ENCODE measurements at places on chromosomes 3 and 15. TPM values are rescaled to one million over a fixed set of nuclear protein-coding genes. Genes with fewer than 3 reads are reported as not detected.

The PIERCE2 gene
- 2.3 TPM for total RNA-seq

The PLD1 gene
- total RNA-seq, result 25.4 TPM

The CASR gene
- total RNA-seq, result 0.20 TPM

The FOXB1 gene
- not detected for total RNA-seq

DNA sequence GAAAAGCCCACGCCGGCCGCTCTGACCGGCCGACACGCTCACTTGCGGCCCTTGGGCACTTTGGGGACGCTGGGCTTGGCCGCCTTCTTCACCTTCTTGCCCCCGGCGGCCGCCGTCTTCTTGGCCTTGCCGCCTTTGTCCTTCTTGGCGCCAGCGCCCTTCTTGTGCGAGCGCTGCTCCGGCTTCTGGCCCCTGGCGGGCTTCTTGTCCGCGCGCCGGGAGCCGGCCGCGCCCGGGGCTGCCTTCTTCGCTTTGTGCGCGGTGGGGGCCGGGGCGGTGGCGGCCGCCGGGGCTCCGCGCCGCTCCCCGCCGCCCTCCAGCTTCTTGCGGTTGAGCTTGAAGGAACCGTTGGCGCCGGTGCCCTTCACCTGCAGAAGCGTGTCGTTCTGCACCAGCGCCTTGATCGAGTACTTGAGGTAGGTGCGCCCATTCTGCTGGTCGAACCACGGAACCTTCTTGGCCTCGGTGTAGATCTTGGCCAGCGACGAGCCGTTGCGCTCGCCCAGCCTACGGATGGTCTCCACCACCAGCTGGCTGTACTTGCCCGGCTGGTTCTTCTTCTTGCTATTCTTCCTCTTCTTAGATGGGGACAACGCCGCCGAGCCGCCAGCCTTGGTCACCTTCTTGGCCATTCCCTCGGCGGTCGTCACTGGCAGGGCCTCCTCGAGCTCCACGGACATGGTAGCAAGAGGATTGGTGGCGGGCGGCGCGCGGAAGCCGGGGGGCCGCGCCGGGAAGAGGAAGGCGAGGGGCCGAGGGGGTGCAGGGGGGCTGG, 36.7 kb downstream of the HMCES start:
- no peaks in the 10 kb centered on the region for H3K27me3 ChIP-seq
- DNase-seq, result peak; percentile 82
- H3K36me3 ChIP-seq, result no peaks in the 10 kb centered on the region
- H3K4me3 ChIP-seq, result peak overlapping the region; percentile 92

- DNase-seq, result no peak
- H3K4me1 ChIP-seq, result peaks cover 21% of the 10 kb centered on the region
- H3K27ac ChIP-seq, result peak overlapping the region; percentile 34
- no peak overlapping the region for H3K4me3 ChIP-seq
These were observed 12.1 kb downstream of the SEMA4B start for GRCh38 chr15:90213122-90213817.

GRCh38 chr3:23830869-23831484, 25.2 kb downstream of the UBE2E1 start:
- no peaks in the 10 kb centered on the region for H3K36me3 ChIP-seq
- H3K4me3 ChIP-seq, result no peak overlapping the region
- no peak for DNase-seq

DNA sequence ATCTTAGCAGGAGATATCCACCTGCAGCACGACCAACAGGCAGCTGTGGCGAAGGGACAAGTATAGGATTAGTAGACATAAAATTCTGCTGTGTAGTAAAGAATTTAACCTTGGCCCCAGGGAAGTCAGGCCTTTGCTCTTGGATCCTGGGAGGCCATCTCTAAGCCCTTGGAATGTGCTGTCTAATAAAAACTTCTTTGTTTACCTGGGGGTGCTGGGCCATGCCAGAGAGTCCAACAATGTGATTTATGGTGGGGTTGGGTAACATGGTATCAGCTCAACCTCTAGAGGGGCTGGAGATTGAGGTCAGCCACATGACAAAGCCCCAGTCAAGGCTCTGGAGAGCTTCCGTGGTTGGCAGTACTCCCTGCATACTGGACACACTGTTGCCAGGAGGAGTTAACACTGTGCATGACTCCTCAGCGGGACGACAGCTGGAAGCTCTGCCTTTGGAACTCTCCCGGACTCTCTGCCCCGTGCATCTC, 52.4 kb downstream of the HEG1 start:
- H3K4me3 ChIP-seq, result no peak overlapping the region
- H3K36me3 ChIP-seq, result peaks cover 85% of the 10 kb centered on the region
- H3K4me1 ChIP-seq, result peaks cover 19% of the 10 kb centered on the region
- no peak for DNase-seq
- peak overlapping the region; percentile 39 for H3K27ac ChIP-seq

- no peaks in the 10 kb centered on the region for H3K36me3 ChIP-seq
- no peak for DNase-seq
- no peaks in the 10 kb centered on the region for H3K4me1 ChIP-seq
- H3K4me3 ChIP-seq, result no peak overlapping the region
- no peaks in the 10 kb centered on the region for H3K27me3 ChIP-seq
These were observed 392.6 kb upstream of the ADAMTS9 start for GRCh38 chr3:65080432-65080831.

GRCh38 chr3:179768080-179768479, 115.2 kb downstream of the USP13 start:
- DNase-seq, result no peak
- H3K27ac ChIP-seq, result no peak overlapping the region
- no peaks in the 10 kb centered on the region for H3K27me3 ChIP-seq
- no peak overlapping the region for H3K4me3 ChIP-seq

DNA sequence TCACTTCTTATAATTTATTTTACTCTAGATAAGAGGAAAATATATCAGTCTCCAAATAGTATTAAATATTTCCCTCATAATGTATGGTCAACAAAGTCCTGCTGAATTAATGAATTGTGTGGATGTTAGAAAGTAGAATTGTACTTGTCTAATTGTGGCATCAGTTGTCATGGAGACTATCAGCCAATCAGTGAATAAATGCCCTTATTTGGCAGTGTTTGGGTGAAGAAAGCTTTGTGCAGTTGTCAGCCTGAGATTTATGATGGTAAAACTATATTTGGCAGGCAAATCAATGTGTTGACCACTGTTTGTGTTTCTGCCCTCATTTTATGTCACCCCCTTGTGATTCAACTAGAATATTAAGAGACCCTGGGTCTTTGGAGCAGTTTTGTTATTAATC, 293.6 kb upstream of the MDFIC2 start:
- no peak overlapping the region for H3K4me3 ChIP-seq
- DNase-seq, result no peak
- no peaks in the 10 kb centered on the region for H3K36me3 ChIP-seq
- no peaks in the 10 kb centered on the region for H3K4me1 ChIP-seq
- no peak overlapping the region for H3K27ac ChIP-seq
- H3K27me3 ChIP-seq, result no peaks in the 10 kb centered on the region

DNA sequence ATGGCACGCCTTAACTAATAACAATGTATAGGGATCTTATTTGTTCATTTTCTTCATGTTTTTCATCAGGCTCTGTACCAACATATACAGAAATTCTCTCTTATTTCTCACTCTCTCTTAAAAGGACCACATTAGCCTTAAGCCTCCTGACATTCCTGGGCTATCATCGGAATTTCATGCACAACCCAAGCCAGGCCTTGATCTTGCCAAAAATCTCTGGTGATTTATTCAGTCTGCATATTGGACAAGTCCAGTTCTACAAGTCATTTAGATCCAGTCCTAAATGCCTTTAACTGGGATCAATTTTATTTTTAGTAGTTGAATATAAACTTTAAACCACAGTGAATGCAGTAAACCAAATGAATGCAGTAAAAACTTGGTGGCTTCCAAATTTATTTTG, 385.4 kb downstream of the MECOM start:
- H3K4me1 ChIP-seq, result no peaks in the 10 kb centered on the region
- no peak for DNase-seq
- H3K36me3 ChIP-seq, result no peaks in the 10 kb centered on the region
- H3K27ac ChIP-seq, result no peak overlapping the region
- no peaks in the 10 kb centered on the region for H3K27me3 ChIP-seq

- H3K27ac ChIP-seq, result no peak overlapping the region
- H3K27me3 ChIP-seq, result no peaks in the 10 kb centered on the region
- no peak overlapping the region for H3K4me3 ChIP-seq
- no peaks in the 10 kb centered on the region for H3K36me3 ChIP-seq
- H3K4me1 ChIP-seq, result no peaks in the 10 kb centered on the region
- no peak for DNase-seq
These were observed 95.6 kb downstream of the SCAPER start for GRCh38 chr15:76809412-76810103.

DNA sequence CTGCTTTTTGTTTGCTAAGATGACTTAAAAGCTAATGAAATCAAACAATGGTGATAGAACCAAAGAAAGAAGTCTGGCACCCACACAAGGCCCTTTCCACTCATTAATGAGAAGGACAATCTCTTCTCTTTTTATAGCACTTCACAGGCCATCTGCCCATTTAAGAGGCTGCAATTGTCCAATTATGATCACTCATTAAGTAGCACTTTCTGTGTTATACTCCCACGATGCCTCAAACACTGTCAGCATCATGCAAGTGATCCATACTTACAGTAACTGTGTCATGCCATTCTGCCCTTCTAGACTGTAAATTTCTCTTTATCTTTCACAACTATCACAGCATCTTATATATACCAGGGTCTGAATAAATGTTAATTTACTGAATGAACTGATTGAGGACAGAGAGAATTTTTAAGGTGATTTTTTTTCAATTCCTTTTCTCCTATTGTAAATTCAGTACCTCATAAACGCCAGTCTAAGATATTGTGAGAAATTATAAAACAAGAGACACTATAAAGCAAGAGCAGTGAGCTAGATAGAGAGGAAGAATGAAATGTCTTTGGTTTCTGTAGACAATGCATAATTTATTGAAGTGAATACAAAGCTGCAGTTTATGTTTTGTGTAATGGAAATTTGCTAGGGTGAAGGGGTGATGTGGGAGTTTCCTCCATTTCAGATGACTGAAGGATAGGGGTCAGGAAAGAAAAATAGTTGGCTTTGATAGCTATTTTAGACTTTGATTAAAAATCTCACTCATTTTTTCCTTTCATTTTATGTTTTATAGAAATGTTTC, 17.3 kb downstream of the CD200 start:
- H3K4me3 ChIP-seq, result no peak overlapping the region
- no peak for DNase-seq
- no peaks in the 10 kb centered on the region for H3K36me3 ChIP-seq
- H3K4me1 ChIP-seq, result no peaks in the 10 kb centered on the region
- H3K27ac ChIP-seq, result no peak overlapping the region

Data from upper lobe of right lung (tissue), 1 donor.